Occipital lobe (tissue), 3 donors: ENCODE measurements at places on chromosomes 3 and 15. TPM values are rescaled to one million over a fixed set of nuclear protein-coding genes. Genes with fewer than 3 reads are reported as not detected.

Gene ARPIN
- 15.9 TPM for total RNA-seq

Gene PCSK6
- 15.4 TPM for total RNA-seq

Gene IGDCC3
- total RNA-seq: 7.6 TPM

Gene WWTR1
- total RNA-seq: 8.0 TPM

Gene LSAMP
- 47.3 TPM for total RNA-seq

Gene CLRN1
- total RNA-seq: not detected

Gene LTF
- 3.6 TPM for total RNA-seq

Gene SV2B
- 33.5 TPM for total RNA-seq

Gene SERINC4
- not detected for total RNA-seq

Gene BTD
- 19.5 TPM for total RNA-seq

Gene SLC30A4
- total RNA-seq: 27.0 TPM

Gene HES1
- 13.6 TPM for total RNA-seq

Gene FOXP1
- total RNA-seq: 168 TPM

Gene STRA6
- total RNA-seq: 2.3 TPM

Gene NGRN
- total RNA-seq: 241 TPM

Gene A4GNT
- total RNA-seq: not detected

Gene CD200
- total RNA-seq: 41.6 TPM

Gene AMIGO3
- 0.78 TPM for total RNA-seq

Gene IMPG2
- 3.0 TPM for total RNA-seq
